ENCODE measurements at places on chromosomes 7 and 10. TPM values are rescaled to one million over a fixed set of nuclear protein-coding genes. Genes with fewer than 3 reads are reported as not detected.

Gene LDB3
- 0.68 TPM for total RNA-seq

Gene CD36
- total RNA-seq, result 3.8 TPM

Gene NPY4R
- not detected for total RNA-seq

Gene SEMA3C
- 60.5 TPM for total RNA-seq

Gene LRRC4
- total RNA-seq, result 1.5 TPM

Data from HFFc6 (cell line).